NCI-H2081 (cell line): ENCODE measurements at places on chromosomes 12 and 14.

GRCh38 chr12:57993030-57993429, 51.7 kb downstream of the ATP23 start:
- DNase-seq: no peak

- DNase-seq: no peak
Measured at GRCh38 chr12:109695961-109696461, 17.6 kb upstream of the FAM222A start.

- no peak for DNase-seq
Measured at GRCh38 chr12:28463396-28463795, 273.1 kb downstream of the CCDC91 start.

DNA sequence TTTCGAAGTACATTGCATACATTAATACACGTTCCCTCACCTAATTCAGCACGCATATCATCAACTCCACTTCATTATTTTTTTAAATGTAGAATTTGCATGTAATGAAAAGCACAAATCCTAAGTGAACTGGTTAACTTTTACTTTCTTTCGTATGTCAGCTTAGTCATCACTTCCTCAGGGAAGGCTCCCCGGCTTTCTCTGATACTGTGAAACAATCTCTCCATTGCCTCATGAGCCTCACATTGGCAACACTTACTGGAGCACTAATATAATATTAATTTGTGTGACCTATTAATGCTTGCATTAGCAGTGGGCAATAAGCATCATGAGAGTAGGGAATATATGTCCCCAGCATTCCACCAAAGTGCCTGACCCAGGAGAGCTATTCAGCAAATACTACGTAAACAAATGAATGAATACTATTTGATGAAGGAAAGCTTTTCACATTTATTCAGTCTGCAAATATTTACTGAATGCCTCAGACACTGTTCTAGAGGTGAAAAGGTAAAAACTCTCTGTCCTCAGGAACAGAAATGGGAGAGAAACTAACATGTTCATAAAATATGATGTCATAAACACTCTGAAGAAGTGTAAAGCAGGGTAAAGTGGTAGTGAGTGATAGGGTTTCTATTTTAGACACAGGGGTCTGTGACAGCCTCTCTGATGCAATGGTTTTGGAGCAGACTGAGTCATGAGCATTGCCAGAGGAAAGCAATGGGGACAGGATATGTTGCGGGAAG, 327.5 kb upstream of the DIO2 start:
- no peak for DNase-seq
